Suprapubic skin (tissue), 4 donors: ENCODE measurements at places on chromosomes 4 and X. TPM values are rescaled to one million over a fixed set of nuclear protein-coding genes. Genes with fewer than 3 reads are reported as not detected.

Gene BMPR1B
- 1.0 TPM for total RNA-seq

Gene GUCY1A1
- total RNA-seq = 11.7 TPM

Gene TKTL1
- 0.24 TPM for total RNA-seq

DNA sequence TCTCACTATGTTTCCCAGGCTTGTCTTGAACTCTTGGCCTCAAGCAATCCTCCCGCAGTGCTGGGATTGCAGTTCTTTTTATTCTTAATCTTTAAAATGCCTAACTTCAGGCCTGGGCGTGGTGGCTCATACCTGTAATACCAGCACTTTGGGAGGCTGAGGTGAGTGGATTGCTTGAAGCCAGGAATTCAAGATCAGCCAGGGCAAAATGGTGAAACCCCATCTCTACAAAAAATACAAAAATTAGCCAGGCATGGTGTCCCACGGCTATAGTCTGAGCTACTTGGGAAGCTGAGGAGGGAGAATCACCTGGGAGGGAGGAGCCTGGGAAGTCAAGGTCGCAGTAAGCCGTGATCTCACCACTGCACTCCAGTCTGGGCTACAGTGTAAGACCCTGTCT lies 45.9 kb downstream of the PLS3 start:
- no peaks in the 10 kb centered on the region for H3K27me3 ChIP-seq
- H3K4me1 ChIP-seq = peaks cover 12% of the 10 kb centered on the region
- no peak overlapping the region for H3K4me3 ChIP-seq
- no peak overlapping the region for H3K27ac ChIP-seq
- DNase-seq = no peak

GRCh38 chr4:48801016-48801715 lies 21.1 kb upstream of the FRYL start:
- peaks cover 8% of the 10 kb centered on the region for H3K4me1 ChIP-seq
- H3K36me3 ChIP-seq = no peaks in the 10 kb centered on the region
- H3K27me3 ChIP-seq = peaks cover 2% of the 10 kb centered on the region
- no peak overlapping the region for H3K4me3 ChIP-seq
- no peak overlapping the region for H3K27ac ChIP-seq

DNA sequence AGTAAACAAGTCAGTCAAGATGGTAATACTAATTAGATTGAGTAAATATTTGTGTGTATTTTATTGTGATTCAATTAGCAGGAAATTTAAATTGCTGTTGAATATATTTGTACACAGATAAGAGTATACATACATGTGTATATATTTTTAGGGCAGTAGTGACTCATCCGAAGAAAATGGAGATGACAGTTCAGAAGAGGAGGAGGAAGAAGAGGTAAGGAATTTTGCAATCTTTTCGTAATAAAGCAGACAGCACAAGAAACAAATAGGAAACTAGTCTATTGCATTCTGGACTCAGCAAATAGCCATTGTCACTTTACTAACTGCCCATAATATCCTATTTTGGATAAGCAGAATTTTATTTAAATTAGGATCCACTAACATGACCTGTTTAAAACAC lies 6.6 kb downstream of the IBSP start:
- H3K36me3 ChIP-seq = no peaks in the 10 kb centered on the region
- H3K4me1 ChIP-seq = no peaks in the 10 kb centered on the region
- no peak overlapping the region for H3K27ac ChIP-seq
- no peaks in the 10 kb centered on the region for H3K27me3 ChIP-seq
- DNase-seq = no peak

DNA sequence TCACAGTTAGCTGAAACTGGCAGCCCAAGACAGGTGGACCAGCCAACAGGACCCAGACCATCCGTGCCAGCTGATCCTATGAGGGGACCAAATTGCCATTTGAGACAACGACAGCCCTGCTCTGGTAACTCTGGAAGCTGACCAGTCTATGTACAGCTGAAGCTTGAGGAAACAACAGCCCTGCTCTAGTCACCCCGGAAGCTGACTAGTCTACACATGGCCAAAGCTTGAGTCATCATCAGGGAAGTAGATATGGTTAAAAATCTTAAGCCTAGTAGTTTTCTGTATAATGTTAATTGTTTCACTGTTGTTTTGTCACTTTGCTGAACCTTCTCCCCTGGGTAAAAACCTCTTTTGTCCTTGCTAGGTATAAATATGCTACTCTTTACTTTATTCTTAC lies 905.4 kb upstream of the NDST4 start:
- no peak overlapping the region for H3K27ac ChIP-seq
- no peaks in the 10 kb centered on the region for H3K4me1 ChIP-seq
- no peak overlapping the region for H3K4me3 ChIP-seq
- no peaks in the 10 kb centered on the region for H3K27me3 ChIP-seq
